Heart right ventricle (tissue), 16 donors: ENCODE measurements at places on chromosomes 16 and 17. TPM values are rescaled to one million over a fixed set of nuclear protein-coding genes. Genes with fewer than 3 reads are reported as not detected.

DNA sequence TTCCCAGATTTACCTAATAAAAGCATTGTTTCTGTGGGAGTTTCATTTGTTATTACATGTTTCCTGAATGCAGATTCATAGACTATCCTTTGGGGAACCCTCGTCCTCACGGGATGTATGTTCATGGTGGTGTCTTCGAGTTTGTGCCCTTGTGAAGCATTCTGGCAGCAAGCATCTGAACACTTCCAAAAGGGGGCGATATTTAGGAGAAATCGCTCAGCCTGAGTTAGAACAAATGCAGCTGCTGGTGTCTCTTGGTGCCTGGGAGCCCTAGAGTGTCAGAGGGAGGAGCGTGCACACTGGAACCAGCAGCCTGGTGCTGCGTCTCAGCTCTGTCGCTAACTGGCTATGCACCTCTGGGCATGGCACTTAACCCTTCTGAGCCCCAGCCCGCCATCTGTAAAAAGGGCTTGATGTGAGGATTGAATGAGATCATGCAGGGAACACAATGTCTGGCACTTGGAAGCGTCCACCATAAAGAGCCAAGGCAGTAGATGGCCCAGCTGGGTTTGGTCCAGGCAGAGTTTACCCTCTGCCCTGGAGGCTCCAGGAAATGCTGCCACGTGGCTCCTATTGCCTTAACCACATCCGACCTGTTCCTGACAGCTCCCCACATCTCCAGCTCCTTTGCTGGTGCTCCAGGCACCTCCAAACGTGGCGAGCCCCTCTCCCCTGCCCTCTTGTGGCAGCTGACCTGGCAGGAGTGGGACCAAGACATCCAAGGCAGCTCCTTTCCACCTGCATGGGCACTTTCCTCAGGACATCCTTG lies 25.0 kb upstream of the C16orf78 start:
- no peak for DNase-seq

- peak; percentile 27 for DNase-seq
Observed at GRCh38 chr16:23803591-23804123, 32.1 kb upstream of the PRKCB start.

- no peak for DNase-seq
Observed at GRCh38 chr17:59488805-59489204, 76.6 kb upstream of the DHX40 start.

- no peak for DNase-seq
Observed at GRCh38 chr17:59346876-59347407, 15.5 kb downstream of the YPEL2 start.

GRCh38 chr16:12794486-12795387 lies 8.9 kb downstream of the CPPED1 start:
- peak; percentile 57 for DNase-seq

- no peak for DNase-seq
Observed at GRCh38 chr16:48641770-48642169, 31.8 kb upstream of the N4BP1 start.

GRCh38 chr17:62714016-62714777 lies 86.7 kb downstream of the MRC2 start:
- DNase-seq, result no peak

DNA sequence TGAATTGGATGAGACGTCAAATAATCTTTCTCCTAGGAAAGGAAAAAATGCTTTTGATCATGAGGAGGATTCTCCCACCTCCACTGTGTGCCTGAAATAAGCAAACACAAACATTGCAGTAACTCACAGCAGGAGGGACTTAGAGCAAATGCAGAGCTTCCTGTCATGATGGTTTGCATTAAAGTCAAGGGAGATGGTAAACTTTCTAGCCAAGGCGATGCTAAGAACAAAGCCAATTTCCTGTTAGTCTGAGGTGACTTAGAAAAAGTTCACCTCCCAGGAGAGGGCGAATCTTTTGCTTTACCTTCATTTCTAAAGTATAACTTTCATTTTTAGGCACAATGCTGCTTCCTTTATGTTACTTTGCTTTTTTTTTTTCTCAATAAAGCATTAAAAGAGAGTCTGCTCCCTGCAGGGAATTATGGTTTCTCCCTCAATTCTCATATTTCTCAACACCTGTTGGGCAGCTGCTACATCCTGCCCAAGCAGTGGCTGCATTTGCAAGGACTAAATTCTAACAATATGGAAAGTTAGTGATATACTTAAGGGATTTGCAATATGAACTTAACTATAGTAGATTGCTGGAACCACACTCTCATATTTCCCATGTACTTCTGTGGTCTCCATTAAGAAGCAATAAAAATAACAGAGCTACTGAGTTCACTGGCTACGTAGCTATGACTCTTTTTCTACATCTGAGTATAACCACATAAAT lies 175.6 kb downstream of the PCTP start:
- no peak for DNase-seq

- DNase-seq, result no peak
Observed at GRCh38 chr16:7381671-7382070, 49.0 kb downstream of the RBFOX1 start.

- DNase-seq, result no peak
Observed at GRCh38 chr17:29615048-29615385, 7.7 kb downstream of the CORO6 start.

DNA sequence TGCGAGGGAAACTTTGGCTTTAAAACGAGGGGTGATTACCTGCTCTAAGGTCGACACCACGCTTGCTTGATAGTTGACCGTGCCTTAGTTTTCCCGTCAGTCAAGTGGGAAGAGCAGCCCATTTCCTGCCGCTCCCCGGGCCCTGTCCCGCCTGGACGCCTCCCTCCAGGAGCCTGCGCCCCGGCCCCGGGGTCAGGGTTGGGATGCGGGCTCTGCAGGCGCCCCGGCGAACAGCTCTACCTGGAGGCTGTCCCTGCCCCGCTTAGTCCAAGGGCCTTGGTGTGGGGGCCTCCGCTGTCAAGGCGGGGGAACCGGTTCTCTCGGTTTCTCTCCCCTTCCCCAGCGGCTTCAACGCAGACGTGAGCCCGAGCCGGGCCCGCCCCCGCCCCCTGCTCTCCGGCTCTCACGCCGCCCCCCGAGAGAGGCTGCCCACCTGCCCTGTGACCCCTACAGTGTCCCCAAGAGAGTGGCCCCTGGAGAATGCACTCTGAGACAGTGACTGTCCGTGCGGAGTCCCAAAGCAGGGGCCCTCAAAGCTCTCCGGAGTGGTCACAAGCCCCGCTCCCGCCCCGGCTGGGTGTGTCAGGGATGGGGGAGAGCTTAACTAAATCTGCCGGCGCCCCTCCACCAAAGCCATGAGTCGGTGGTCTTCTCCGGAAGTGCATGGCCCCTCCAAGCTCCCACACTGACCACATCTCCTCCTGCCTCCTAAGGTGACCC lies 117.4 kb upstream of the SMURF2 start:
- DNase-seq, result no peak

DNA sequence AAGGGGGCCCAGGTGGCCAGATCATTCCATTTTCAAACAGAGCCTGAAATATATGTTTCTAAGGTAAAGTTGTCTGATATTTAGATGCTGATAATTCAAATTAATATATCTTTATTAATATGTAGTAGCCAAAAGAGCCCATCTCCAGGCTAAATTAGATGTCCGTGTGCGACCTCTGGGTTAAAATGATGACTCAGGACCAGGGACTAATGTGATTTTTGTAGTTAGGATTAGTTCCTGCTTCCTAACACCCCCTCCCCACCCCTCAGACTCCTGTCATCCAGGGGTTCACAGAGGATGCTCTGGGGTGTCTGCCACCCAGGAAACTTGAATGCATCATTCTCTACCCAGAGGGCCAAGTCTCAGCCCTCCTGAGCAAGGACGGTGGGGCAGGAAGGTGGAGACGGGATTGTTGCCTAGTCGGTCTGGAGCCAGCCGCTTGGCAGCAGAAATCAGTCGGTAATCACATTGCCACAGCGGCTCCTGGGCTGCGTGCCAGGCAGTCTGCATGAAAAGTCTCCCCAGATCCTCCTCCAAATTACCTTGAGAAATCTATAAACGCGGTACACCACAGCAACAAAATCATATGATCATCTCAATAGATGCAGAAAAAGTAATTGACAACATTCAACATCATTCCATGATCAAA lies 29.8 kb downstream of the CNGB1 start:
- peak; percentile 48 for DNase-seq

DNA sequence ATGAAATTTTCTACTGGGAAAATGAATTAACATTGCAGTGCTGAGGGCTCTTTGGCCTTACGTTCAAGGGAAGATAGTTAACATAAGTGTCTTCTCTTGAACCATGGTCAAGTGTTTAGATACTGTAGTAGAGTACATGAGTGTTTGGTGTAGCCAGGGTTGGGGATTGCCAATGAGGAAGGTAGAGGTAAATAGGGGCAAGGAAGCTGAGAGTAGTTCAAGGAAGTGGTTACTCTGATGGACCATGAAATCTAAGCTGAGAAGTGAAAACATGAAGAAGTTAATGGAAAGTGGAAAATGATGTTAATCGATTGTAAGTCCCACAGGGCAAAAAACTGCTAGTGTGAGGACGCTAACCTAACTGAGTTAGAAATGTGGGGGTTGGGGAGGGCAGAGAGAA lies 249.6 kb upstream of the AXIN2 start:
- DNase-seq, result no peak

DNA sequence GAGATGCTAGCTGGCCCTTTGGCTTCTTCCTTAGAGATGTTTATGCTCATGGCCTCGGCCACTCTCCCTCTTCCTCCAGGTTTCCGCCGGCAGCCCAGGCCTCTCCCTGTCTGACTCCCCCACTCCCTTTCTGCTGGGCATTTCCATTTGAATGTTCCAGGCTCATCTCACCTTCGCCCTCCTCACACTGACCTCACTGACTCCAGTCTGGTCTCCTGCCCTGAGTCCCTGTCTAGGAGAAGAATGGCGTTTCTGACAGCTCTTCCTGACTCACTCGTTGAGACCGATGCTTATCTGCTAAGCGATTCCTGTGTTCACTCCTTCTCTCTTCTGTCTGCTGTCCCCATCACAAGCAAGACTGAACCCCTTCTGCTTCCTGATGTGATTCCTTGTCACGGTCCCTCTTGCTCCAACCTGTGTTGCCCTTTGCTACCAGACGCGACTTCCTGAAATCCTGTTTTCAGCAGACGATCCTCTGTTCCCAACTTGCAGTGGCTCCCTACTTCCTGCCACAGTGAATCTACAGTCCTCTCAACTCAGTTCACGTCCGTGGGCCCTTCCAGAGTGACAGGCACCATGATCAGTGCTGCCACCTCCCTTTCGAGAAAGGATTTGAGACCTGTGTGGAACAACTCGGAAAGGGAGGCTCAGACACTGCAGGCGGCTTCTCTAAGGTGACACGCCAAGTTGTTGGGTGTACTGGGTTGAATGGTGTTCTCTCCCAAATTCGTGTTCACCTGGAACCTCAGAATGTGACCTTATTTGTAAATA lies 176.4 kb downstream of the MSI2 start:
- no peak for DNase-seq

GRCh38 chr16:24088767-24089166 lies 167.4 kb upstream of the CACNG3 start:
- no peak for DNase-seq

- DNase-seq, result peak; percentile 33
Observed at GRCh38 chr17:80941743-80942422, 49.8 kb upstream of the CHMP6 start.

DNA sequence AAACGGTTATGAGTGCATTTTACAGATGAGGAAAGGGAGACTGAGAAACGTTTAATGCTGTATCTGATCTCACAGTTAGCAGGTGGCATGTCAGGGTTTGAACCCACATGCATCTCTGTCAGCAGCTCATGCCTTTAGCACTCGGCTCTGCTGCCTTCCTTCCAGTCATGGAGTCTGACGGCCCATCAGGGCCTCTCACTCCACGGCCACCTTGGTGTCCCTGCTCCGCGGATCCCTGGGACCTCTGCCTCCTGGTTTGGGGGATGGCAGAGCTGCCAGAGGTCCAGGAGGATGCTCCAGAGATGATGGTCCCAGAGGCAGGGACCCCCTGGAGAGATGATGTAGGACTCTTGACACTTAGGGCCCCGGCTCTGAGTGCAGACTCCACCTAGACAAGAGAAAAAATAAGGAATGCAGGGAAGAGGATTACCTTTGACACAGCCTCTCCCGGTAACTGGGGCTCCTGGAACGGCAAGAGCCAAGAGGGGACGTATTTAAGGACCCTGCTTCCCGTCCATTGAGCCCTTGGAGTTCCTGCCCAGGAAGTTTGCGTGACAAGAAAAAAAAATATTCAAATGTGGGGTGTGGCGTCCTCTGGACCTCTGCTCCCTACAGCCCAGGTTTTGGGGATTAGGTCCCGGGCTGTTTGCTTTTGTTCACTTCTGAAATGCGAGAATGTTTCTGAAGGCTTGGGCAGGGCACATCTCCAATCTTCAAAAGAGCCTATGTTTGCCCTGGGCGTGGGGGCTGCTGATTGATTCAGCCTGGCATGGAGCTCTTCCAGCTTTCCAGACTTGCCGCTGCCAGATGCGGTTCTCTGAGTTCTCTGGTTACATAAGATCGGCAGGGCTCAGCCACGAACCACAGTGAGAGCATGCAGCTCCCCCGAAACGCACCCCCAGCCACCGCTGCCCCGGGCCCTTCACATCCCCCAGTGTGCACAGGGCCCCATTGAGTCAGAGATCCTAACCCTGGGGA lies at the start of gene ALDH3A1:
Gene ALDH3A1, minus strand, starts transcription at position 470 of the 978 bp plus-strand sequence. CDS start 3,169 bp downstream, outside the sequence.
- no peak for DNase-seq

DNA sequence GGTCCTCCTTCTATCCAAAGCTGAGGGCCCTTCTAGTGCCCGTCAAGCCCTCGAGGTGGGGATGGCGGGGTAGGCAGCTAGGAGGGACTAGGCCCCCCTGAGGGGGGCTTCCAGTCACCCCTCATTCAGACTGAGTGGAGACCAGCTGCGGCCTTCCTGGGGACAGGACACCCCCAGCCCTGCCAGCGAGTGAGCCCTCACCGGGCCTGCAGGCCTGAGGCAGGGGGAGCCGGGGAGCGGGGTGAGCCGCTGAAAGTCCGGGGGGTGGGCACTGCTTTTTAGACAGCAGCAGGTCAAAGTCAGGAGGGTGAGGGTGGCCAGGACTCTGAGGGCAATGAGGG lies 8.7 kb upstream of the KREMEN2 start:
- DNase-seq, result no peak

DNA sequence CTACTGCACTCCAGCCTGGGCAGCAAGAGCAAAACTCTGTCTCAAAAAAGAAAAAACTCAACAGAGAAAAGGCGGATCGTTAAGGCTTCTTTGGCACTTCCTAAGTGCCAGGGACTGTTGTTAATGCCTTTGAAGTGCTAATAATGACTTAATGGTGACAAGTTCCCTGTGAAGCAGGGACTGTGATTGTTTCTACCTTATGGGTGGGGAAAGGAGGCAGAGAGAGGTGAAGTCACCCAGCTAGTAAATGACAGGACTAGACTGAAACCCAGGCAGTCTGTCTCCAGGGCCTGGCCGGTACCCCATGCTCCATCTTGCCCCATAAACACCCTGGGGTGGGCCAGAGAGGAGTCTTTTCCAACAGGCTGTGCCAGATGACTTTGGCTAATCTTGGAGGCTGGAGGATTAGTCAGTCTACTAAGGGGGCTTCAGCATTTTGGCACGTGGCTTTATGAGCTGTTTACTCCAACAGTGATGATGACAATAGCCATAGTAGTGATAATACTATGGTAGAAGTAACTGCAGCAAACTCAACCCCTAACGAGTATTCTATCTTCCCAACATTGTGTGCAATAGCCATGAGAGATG lies 26.9 kb downstream of the ABCC1 start:
- DNase-seq, result no peak

KRT39 gene
- total RNA-seq, result not detected

PRSS27 gene
- 0.11 TPM for total RNA-seq

ZNF785 gene
- 7.3 TPM for total RNA-seq

SMIM5 gene
- total RNA-seq, result 7.3 TPM

VPS35 gene
- total RNA-seq, result 87.9 TPM

SLC5A11 gene
- not detected for total RNA-seq

NXN gene
- total RNA-seq, result 13.1 TPM

COPRS gene
- total RNA-seq, result 46.3 TPM

SLFN14 gene
- not detected for total RNA-seq

P2RX1 gene
- 0.35 TPM for total RNA-seq

MYH10 gene
- total RNA-seq, result 34.4 TPM

MYO1D gene
- 5.8 TPM for total RNA-seq

GFAP gene
- 7.3 TPM for total RNA-seq

TP53TG3 gene
- not detected for total RNA-seq

MYH1 gene
- total RNA-seq, result not detected
